ENCODE measurements at places on chromosomes 11 and 22.

- DNase-seq, result no peak
Observed at GRCh38 chr11:68251765-68252164, 20.0 kb downstream of the C11orf24 start.

GRCh38 chr11:75557666-75558494 lies 4.2 kb upstream of the SERPINH1 start:
- no peak for DNase-seq

GRCh38 chr22:24291515-24292201 lies 21.0 kb downstream of the SPECC1L start:
- DNase-seq, result no peak

DNA sequence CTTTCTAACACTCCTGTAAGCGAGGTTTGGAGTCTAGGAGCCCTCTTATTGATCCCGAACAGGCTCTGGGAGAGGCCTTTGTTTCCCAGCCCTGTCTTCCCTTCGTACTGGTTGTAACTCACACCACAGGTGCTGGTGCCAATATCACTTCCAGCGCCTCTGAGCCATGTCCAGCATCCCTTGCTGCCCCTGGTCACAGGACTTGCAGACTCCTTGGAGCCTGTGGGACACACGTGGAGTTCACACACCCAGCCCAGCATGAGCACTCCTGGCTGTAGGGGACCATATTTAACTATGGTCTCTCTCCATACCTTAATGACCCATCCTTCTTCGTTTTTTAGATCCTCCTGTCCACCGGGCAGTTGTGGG lies 2.2 kb downstream of the ZBTB16 start:
- no peak for DNase-seq

- no peak for DNase-seq
Observed at GRCh38 chr22:17639247-17639741, 737 bp downstream of the BCL2L13 start.

DNA sequence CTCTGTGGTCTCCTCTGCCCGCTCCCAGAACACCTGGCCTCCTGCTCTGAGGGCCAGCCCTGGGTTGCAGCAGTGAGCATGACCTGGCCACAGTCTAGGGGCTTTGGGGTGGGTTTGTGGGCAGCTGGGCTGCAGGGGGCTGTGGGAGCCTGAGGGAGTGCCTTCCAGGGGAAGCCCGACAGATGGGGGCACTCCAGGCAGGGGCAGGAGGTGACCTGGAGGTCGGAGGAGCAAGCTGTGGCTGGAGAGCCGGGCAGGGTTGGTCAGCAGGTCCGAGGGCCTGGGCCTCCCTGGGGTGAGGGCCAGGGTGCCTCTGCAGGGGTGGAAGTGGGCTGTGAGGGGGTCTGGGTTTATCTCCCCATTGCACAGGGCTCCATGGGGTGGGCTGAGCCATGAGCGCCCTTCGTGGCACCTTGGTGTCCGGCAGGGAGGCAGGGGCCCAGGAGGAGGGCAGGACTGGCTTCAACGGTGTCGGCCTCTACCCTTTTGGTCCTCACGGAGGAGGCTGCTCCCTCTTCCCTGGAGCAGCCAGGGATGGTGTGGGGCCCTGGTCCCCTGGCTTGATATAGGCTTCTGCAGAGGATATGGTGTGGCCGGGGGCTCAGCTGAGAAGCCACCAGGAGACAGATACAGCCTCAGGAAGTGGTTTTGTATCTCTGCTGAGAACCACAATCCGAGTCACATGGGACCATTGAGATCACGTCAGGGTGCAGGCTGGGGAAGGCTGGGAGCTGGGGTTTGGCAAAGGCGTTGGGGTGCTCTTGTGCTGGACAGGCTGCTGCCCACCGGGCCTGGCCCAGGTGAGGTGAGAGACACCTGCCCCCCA lies 22.3 kb downstream of the KCNQ1 start:
- no peak for DNase-seq

DNA sequence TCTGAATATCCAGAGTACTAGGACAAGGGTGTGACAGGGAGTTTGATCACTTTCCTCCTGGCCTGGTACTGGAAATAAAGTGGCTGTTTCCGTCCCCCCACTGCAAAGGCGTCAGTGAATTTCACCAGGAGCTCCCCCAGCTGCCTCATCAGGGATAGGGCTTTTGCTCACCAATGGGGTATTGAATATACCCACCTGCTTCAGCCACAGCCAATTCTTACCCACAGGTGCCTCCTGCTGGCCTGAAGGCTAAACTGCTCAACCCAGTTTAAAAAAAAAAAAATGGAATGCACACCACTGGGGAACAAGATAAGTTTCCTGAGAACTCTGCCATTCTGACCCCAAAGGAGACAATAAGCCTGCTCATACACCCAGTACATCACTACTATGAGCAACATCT lies 65.3 kb upstream of the MS4A8 start:
- DNase-seq, result no peak
